GF-D8 (cell line): ENCODE measurements at places on chromosomes 3 and 15.

DNA sequence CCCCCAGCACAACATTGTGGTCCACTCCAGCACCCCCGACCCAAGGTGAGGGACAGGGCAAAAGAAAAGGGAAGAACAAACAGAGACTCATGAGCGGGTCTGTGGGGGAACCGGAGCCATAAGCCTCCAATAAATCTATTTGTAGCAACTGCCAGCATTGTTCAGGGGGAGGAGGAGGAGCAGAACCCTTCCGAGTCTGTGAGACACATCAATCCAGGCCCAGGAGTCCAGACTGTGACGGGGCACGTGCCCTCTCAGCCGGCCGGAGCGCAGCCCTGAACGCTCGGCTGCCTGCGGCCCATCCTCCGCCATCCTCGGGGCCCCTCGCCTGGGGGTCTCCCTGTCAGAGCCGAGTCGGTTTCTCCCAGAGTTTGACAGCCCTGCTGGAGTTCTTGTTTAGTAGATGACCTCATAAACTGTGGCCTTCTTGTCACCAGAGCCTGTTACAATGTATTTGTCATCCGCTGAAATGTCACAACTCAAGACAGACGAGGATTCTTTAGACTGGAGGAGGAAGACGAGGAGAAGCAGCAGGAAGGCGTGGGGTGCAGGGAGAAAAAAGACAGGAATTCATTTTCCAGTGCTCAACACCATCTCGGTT is 47.9 kb downstream of the TLE3 start:
- no peak for DNase-seq

GRCh38 chr3:190222916-190223315 is 99.3 kb downstream of the CLDN1 start:
- DNase-seq, result no peak

DNA sequence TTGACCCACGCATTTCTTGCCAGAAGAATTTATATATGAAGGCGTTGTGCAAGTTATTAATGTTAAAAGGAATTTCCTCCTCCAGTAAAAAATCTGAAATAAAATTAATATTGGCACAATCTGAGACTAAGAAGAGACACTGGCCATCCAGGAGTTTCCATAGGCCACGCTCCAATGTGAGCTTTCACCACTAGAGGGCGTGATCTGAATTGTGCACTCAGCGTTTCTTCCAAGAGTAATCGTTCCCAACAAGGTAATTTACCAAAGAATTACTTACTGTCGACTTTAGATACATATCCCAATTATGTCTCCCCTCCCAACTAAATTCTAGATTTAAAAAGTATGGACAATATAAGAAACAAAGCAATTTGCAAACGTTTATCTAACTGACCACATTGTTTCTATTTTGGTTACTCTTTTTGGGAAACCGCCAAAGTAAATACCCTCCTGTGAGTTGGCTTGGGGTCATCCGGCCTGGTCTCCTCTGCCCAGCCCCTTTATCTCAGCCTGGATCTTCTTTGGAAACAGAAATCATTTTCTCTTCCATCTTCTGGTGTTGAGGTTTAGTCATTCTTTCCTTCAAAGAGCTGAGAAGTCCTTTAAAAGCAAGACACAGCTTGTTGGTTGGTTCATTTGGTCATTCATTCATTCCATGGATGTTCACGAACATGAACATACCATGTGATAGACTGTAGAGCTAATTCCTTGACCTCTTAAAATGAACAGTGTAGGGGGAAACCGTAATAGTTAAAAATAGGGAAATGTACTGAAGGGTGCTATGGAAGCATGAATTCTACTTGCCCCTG is 26.2 kb downstream of the POLR2M start:
- no peak for DNase-seq

DNA sequence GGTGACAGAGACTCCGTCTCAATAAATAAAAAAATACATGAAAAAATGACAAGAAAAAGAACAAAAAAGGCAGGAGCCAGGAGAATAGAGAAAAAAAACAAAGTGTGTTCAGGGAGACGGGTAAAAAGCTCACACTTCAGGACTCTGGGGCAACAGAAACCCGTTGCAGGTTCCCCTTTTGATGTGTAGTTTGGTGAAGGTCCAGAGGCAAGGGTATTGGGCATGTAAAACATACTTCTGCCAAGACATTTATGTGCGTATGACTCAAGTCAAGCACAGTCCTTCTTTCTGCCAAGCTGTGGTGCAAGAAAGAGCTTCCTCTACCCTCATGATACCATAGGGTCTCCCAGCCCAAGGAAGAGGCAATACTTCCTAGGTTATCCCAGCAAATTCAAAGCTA is 33.4 kb upstream of the STRIT1 start:
- no peak for DNase-seq

DNA sequence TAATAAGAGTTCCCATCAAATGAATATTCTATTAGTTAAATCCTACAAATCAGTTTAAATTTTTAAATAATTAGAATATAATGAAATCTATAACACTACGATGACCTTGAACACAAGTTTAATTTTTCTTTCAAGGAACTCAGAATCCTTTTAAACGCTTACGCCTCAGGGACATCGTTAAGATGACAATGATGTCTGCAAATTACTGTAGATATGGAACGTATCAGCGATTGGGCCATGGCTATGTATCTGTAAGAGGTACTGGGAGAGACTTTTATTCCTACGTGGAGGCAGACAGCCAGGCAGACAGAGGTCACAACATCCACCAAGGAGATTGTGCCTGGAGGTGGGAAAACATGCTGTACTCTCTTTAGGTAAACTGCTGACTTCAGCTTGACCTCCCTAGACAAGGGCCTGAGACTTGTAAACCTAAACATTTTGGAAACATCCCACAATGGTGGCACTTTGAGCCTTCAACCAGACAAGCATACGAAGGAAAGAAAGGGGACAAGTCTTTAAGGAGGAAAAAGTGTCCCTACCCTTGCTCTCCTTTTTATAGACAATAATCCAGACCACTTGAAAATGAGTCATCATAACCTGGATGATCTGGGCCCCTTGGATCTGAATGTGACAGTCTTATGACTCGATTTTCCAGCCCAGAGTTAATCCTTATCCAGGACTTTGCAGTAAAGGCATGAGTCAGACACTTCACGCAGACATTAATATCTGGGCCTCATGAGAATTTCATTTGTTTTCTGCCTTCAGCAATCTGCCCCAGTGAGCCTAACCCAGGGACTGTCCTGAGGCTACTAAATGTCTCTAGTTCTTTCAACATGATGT is 6.8 kb upstream of the LDHAL6B start:
- no peak for DNase-seq

- no peak for DNase-seq
Measured at GRCh38 chr3:102085431-102086176, 236.3 kb downstream of the NFKBIZ start.

GRCh38 chr3:180563406-180563805 is 38.6 kb upstream of the TTC14 start:
- no peak for DNase-seq

GRCh38 chr15:67917636-67918035 is 77.8 kb upstream of the RNU6-1 start:
- DNase-seq, result no peak

GRCh38 chr3:71563827-71564226 is 19.7 kb downstream of the FOXP1 start:
- DNase-seq, result no peak

GRCh38 chr3:100789579-100789978 is 80.3 kb downstream of the TFG start:
- no peak for DNase-seq

GRCh38 chr3:50551054-50551659 is 16.4 kb downstream of the C3orf18 start:
- DNase-seq, result no peak

- DNase-seq, result no peak
Measured at GRCh38 chr3:110741891-110742290, 329.7 kb upstream of the NECTIN3 start.

- DNase-seq, result no peak
Measured at GRCh38 chr15:76185716-76186115, 125.6 kb downstream of the ETFA start.

- DNase-seq, result no peak
Measured at GRCh38 chr15:63408524-63408923, 26.9 kb upstream of the CA12 start.

DNA sequence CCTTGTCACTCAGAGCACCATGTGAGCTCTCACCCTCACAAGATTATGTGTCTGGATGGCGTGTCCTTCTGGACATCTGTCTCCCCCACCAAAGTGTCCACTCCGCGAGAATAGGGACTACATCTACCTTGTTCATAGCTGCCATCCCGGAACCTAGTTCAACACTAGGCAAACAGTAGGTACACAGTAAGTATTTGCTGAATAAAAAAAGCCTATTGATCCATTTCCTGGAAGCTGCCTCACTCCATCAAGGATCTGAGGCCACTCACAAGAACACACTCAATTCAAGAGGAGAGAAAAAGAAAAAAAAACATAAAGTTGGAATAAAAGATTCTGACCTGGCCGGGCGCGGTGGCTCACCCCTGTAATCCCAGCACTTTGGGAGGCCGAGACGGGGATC is 11.2 kb upstream of the ALAS1 start:
- DNase-seq, result no peak

GRCh38 chr15:63284335-63284734 is 6.9 kb downstream of the APH1B start:
- no peak for DNase-seq

DNA sequence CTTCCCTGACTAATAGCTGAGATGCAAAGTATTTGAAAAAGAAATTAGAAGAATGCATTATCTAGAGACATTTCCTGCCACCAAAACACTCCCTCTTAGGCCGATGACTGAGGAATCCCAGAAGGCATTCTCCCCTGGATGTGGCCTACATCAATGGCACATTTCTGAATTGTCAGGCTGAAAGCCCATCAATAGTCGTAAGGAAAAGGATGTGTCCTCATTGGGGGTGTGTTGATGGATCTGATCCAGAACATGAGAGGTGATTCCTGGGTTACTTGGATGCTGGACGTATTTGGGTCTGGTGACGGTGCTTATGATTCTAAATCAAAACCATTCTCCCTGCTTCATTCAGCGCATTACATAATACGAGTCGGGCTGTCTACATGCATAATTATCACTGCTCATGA is 216.9 kb upstream of the CDIN1 start:
- no peak for DNase-seq

DNA sequence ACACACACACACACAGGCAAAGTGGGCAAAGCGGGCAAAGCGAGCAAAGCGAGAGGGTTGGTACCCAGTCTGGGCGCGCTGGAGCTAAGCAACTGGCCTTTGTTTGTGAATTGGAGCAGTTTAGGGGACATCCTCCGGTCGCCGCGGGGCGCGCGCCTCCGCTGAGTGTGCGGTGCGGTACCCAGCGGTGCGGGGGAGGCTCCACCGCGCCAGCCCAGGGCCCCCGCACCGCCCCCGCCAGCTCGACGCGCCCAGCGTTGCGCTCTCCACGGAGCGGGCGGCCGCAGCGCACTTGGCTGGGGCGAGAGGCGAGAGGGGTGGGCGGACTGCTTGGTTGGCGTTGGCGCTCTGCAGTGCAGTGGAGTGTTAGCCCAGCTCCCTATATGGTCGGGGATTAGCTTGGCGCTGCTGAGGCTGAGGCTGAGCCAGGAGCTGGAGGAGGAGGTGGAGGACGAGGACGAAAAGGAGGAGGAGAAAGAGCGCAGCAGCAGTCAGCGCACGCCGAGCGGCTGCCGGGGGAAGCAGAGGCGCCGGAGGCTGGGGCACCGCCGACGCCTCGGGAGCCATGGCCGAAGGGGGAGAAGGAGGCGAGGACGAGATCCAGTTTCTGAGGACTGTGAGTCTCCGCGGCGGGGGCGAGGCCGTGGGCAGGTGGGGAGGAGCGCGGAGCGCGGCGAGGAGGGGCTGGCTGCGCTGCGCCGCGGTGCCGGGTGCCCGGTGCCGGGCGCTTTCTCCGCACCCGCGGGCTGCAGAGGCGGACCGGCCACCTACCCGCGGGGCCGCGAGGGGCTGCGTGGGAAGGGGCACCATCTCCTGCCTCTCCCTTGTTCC is at the start of gene RYR3:
Gene RYR3, plus strand, starts transcription at position 487 of the 831 bp plus-strand sequence. Its CDS starts 79 bp downstream, at position 566.
- no peak for DNase-seq

- DNase-seq, result no peak
Measured at GRCh38 chr15:68387381-68388143, 44.4 kb downstream of the ITGA11 start.

GRCh38 chr15:95574053-95574452 is 756.4 kb upstream of the NR2F2 start:
- no peak for DNase-seq

DNA sequence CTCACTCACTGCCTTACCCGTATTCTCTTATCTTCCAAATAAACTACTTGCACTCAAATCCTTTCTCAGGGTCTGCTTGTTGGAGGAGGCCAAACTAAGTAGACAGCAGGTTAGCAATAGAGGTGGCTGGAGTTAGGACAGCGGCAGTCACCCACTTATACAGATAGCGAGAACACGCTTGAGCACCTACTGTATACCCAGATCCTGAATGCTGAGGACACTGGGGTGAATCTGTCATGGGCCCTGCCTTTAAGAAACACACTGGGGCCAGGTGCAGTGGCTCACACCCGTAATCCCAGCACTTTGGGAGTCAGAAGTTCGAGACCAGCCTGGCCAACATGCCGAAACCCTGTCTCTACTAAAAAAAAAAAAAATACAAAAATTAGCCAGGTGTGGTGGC is 38.0 kb upstream of the TSEN2 start:
- no peak for DNase-seq

DNA sequence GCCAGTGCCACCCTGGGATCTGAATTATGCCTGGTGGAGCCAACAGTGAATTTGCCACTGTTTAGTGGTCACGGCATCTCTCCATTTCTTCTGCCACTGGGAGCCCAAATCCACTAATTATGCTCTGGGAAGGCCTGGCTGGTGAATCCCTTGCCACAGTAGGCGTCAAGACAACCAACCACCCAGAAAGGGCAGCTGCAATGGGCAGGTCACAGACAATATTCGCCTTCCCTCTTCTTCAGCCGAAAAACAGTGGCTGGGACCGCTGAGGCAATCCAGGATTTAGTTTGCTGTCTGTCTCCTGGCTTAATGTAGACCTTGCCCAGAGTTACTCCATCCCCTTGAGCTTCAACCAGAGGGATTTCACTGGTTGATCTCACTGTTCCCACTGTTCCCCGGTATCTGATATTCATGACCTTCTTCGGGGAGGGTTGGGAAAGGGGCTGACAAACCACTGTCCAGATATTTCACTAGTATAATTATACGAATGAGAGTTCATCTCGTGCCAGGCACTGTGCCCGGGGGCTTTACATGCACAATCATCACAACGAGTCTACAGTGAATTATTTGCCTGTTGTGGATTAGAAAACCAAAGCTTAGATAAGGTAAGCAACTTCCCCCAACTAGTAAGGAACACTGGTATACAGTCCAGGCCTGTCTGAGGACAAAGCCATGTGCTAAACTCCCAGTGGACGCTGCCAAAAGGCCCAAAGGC is 49.9 kb upstream of the RAB6B start:
- no peak for DNase-seq

DNA sequence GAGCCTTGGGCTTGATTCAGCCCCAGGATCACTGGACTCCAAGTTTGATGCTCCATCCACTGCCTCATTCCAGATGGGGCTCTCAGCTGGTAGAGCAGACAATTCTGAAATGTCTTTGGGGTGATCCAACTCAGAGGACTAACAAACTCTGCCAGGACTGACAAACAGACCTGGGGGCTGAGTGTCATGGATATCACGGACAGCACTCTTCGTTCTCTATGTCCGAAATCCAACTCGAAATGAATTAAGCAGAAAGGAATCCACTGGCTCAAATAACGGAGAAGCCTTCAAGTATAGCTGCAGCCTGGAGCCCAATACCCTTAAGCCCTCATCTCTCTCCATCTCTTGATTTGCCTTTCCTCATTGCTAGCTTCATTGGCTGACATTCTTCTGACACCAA is 14.2 kb downstream of the SLC38A3 start:
- DNase-seq, result no peak

GRCh38 chr3:169122416-169122815 is 541.1 kb downstream of the MECOM start:
- no peak for DNase-seq

GRCh38 chr3:54357301-54357700 is 234.9 kb downstream of the CACNA2D3 start:
- DNase-seq, result no peak
